ENCODE measurements at places on chromosomes 7 and 10. TPM values are rescaled to one million over a fixed set of nuclear protein-coding genes. Genes with fewer than 3 reads are reported as not detected.

DNA sequence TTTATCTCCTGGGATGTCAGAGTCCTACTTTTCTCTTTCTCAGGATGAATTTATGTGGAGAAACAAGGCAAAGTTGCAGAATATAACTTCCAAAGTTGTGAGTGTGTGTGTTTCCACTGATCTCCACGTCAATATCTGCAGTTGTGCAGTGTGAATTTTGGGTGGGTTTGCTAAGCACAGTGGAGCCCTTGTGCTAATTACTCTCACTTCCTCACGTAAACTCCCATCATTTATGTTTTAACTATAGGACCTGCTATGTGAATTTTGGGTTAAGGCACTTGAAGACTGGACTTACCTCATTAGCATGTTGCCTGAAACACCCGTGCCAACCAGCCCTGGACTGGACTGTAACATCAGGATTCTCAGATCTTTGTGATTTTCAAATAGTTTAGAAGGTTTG, 51.9 kb upstream of the NPVF start:
- DNase-seq: no peak

DNA sequence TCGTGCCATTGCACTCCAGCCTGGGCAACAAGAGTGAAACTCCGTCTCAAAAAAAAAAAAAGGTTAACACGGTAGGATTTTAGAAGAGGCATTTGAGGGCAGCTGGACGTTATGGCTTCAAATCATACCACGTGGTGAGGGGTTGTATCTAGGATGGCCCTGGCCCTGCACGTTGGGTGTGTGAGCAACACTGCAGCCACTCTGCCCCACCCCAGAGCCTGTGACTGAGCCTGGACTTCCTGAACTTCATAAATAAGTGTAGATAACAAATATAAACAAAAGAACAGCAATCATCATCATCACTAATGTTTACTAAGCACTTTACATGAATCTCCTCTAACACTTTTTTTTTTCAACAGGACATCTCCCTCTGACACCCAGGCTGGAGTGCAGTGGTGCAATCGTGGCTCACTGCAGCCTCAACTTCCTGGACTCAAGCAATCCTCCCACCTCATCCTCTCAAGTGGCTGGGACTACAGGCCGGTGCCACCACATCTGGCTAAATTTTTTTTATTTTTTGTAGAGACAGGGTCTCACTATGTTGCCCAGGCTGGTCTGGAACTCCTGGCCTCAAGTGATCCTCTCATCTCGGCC, 169.5 kb upstream of the FRMD4A start:
- DNase-seq: no peak

DNA sequence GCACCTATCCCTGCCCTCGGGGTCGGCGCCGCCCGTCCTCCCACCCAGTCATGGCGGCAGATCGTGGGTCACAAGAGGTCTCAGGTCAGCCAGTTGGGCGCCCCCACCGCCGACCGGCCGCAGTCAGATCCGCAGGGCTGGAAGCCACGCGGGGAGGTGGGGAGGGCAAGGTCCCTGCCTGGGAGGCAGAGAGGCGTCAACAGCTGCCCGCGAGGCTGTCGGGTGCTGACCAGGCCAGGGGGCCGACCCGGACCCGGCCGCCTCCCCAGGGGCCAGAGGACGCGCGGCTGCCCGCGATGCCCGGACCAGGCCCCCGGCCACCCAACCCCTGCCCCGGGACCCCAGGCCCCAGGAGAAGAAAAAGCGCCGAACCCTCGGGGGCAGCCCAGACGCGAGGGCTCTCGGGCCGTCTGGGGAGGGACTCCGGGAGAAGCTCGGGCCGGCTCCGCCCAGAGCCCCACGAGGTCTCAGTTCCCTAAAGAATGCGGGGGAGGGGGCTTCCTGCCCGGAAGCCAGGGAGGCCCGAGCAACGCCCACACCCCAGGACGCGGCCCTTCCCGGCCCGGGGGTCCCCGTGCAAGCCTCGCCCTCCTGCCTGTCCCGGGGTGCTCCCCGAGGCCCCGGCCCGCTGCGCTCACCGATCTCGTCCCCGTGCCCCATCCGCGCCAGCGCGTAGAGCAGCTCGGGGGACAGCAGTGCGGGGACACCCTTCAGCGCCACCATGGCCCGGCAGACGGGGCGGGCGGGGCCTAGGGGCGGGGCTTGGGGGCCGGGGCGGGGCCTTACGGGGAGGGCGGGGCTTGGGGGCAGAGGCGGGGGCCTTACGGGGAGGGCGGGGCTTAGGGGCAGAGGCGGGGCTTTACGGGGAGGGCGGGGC, at the start of gene FUOM:
TSS of gene FUOM (minus strand) at position 735 of the 877 bp plus-strand sequence. CDS start at position 723, 12 bp downstream.
- DNase-seq: peak; percentile 66

DNA sequence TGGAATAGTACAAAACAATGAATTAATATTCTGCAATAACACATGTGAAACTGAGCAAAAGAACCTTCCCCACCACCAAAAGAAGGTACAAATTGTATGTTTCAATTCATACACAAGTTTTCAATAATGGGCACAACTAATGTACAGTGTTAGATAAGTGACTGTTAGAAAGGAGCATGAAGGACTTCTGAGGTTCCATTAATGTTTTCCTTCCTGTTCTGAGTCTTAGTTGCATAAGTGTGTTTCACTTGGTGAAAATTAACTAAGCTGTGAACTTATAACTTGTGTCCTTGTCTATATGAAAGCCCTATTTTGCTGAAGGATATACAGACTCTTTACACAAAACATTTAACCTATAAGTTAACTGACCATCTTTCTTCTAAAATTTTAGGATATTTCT, 8.2 kb downstream of the GSAP start:
- no peak for DNase-seq

DNA sequence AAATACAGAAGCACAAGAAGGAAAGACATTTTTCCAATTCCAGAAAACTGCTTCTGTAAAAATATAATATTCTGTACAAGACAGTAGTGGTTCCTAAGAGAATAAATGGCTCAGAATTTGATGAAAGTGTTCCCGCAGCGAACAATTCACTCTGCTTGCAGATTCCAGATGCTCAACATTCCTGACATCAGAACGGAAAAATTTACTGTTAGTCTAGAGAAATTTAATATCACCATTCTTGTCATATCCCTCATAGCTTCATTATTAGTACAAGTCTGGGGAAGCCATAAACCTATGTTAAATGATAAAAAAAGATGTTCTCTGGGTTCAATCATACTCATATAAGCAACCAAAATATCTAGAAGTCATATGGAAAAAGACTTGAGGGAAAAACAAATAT, 83.6 kb downstream of the MPP7 start:
- no peak for DNase-seq

DNA sequence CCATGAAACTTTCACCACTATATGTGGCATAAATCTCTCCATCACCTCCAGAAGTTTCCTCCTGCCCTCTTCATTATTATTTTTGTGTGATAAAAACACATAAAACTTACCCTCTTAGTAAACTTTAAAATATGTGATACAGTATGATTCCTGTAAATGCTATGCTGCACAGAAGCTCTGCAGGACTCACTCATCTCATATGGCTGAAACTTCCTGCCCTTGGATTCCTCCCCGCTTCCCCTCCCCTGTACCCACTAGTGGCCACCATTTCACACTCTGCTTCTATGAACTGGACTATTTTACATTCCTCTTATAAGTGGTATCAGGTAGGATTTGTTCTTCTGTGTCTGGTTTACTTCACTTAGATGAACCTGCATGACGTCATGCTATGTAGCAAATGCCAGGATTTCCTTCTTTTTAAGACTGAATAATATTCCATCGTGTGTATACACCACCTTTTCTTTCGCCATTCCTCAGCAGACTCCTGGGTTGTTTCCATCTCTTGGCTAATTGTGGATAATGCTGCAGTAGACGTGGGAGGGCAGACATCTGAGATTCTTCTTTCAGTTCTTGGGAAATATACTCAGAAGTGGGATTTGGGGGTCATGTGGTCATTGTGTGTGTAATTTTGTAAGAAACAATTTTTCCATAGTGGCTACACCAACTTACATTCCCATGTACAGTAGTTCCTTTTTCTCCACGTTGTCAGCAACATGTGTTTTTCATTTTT, 335.2 kb downstream of the SDK1 start:
- DNase-seq: no peak

DNA sequence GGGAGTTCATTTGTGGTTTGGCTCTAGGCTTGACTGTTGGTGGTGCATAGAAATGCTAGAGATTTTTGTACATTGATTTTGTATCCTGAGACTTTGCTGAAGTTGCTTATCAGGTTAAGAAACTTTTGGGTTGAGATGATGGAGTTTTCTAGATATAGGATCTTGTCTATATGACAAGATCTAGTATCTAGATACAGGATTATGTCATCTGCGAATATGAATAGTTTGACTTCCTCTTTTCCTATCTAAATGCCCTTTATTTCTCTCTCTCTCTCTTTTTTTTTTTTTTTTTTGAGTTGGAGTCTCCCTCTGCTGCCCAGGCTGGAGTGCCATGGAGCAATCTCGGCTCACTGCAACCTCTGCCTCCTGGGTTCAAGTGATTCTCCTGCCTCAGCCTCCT, 62.9 kb downstream of the MGAM2 start:
- DNase-seq: no peak

GRCh38 chr7:145718129-145718528, 398.5 kb upstream of the CNTNAP2 start:
- no peak for DNase-seq

DNA sequence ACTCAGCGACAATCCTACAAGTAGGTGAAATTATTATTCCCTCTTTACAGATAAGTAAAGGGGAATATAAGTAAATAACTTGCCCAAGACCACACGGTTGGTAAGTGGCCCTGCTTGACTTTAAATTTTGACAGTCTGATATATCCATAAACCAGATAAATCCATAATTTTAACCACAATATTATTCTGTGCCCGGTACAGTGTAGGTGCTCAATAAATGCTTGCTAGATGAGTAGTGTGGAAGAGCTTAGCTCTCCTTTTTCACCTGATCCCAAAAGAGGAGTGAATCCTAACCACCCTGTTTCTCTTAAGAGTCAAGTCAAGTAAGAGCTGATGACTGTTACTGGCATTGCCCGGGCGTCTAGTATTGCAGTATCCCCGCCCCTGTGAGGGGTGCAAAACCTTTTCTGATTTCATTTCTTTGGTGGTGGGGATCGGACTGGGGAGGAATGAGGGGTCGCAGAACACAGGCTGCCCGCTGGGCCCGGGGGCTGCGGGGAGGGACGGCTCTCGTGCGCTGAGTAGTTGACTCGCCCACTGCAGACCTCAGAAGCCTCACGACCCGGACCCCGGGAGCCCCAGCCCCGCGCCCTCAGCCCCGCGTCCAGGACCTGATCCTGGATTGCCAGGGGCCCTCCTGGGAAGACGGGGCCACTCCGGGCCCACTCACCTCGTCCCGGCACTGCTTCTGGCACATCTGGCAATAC, 490 bp downstream of the KIN start:
- DNase-seq: no peak

Gene FAM25G
- total RNA-seq: not detected

Gene CYP26A1
- total RNA-seq: not detected

Gene TRAPPC14
- total RNA-seq: 8.2 TPM

Gene C10orf143
- total RNA-seq: 1.4 TPM

Gene DNAJB12
- total RNA-seq: 27.3 TPM

Gene MICU1
- total RNA-seq: 49.2 TPM

Gene ENTPD1
- total RNA-seq: 9.1 TPM

All from heart right ventricle (tissue), 16 donors.